ENCODE measurements at places on chromosomes 2 and 18.

DNA sequence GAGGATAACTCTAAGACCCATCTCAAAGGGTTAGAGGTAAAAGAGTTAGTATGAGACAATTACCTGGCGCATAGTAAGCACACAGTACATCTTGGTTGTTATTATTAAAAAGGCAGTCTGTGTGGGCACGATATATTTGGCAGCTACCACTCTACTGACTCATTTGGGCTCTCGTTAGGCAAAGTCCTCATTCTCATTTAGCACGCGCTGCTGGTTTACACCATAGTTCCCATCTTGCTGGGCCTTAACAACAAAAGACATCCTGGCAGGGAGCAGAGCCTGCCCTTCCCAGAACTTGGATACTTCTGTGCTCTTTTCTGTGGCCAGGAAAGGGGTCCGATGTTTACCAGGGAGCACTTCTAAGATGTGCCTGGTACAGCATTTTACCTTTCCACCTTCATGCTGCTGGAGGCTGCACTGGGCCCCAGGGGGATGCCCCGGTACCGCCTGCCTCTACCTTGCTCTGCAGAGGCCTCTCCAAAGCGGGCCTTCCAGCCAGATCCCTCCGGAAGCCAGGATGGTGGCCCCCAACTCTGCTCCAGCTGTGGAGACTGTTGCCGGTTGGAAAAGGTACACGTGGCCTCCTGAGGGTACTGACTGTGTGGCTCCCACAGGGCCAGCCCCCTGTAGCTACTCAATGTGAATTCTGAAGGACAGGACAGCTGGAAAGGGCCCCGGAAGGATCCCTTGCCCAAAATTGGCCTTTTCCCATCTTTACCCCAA is 15.0 kb downstream of the GLI2 start:
- DNase-seq, result no peak

- DNase-seq, result no peak
Measured at GRCh38 chr2:163737190-163737439, 1.3 kb upstream of the FIGN start.

DNA sequence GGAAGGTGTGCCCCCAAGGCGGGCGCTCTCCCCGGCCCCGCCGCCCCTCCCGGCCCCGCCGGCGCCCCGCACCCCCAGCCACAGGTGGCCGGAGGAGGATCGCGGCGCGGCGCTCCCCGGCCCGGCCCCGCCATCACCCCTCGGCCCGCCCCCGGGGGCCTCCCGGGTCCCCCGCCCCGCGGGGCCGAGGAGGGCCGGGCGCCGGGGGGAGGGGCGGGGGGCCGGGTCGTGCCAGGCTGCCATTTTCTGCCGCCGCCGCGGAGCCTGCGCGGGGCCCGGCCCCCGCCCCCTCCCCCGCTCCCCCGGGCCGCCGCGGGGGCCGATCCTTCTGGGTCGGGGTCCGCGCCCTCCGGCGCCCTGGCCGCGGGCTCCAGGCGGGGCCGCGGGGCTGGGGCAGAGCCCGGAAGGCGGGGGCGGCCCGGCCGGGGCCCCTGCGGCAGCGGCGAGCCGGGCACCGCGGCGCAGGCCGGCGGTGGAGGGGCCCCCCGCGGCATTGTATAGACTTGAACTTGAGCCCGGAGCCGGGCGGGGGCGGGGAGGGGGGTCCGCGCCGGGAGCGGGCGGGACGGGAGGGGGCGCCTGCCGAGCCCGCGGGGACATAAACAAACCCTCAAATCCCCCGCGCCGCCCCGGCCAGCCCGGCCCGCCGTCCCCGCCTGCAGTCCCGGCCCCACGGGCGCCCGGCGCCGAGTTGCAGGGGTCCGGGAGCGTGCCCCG is 556 bp downstream of the DNMT3A start:
- DNase-seq, result no peak

DNA sequence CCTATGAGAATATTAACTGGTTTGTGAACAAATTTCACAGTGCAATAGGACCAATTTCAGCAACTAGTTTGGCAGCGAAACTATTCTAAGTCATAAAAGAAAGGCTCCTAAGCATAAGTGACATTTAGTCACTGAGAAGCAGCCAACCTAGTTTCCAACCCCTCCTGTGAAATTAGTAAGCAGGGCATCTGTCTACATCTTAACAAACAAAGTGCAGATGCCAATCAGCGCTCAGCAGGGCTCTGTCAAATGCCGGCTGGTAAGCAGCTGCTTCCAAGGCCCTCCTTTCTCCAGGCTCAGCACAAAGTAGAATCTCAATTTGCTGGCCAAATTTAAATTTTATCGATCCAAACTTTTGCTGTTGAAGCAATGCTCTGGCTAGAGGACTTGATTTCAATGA is 124.7 kb downstream of the ICOS start:
- no peak for DNase-seq

DNA sequence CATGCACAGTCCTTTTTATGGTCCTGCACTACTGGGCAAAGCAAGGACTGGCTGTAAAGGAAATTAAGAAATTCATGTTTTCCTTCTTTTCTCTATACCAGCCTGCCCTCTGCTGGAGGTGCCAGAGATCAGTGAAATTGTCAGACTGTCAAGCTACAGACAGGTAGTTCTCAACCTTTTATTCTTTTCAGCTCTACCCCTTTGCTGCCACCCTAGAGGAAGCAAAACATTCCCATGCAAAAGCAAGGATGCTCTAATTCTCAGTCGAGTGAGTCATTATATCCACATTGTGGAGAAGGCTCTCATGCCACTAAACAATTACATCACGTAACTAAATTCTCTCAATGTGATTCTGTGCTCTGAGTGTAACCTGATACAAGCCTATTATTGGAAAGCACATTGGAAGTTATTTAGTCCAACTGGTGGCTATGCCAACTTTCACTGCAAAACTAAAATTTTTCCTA is 25.0 kb upstream of the RAPGEF4 start:
- DNase-seq, result no peak

DNA sequence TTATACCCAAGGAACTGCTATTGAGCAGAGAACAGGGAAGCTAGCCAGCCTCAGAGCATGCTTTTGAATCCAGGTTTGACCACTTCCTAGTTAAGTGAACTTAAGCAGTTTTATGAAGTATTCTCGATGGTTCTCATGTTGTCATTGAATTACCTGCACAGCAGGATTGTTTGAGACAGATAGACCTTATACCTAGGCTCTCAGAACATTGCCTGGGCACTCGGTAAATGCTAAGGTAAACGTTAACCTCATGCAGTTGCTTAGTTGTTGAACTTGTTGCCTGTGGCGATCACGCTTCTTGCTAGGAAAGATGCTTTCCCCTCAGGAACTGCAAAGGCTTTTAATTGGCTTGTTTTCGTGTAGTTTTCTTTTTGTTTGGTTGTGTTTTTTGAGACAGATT is 34.0 kb upstream of the CHMP1B start:
- no peak for DNase-seq

GRCh38 chr2:240147382-240147781 is 6.9 kb upstream of the OTOS start:
- no peak for DNase-seq

- no peak for DNase-seq
Measured at GRCh38 chr2:129062146-129062912, 743.7 kb upstream of the HS6ST1 start.

DNA sequence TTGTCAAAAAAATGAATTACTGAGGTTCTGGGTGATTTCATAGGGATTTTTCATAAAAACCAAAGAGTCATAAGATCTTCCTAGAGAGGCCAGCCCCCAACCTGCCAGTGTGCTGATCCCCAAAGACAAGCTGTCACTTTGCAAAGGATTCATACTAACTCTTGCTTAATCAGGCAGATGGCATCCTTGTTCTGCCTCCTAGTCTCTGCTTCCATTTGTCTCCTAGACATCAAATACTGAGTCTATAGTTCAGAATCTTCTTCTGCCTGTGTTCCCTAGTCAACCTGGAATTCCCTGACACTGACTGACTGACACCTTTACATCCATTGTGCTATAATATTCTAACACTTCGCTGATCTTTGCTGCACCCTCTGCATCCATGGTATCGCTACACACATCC is 84.9 kb downstream of the SLC8A1 start:
- DNase-seq, result no peak

DNA sequence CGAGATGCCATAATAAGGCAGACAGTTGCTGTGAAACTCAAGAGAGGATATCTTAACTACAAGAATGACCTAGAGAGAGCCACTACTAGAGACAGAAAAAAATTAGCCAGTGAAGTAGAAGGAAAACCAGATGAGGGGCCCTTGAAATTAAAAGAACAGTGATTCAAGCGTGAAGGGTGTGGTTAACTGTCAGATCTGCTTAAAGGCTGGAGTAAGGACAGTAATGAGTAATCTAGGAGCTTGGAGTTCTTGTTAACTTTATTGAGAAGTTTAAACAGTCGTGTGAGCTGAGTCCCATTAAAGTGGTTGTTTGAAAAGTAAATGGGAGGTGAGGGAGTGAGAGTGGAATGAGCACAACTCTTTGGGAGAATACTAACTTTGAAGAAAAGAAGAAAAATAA is 21.3 kb downstream of the PIGN start:
- DNase-seq, result no peak

DNA sequence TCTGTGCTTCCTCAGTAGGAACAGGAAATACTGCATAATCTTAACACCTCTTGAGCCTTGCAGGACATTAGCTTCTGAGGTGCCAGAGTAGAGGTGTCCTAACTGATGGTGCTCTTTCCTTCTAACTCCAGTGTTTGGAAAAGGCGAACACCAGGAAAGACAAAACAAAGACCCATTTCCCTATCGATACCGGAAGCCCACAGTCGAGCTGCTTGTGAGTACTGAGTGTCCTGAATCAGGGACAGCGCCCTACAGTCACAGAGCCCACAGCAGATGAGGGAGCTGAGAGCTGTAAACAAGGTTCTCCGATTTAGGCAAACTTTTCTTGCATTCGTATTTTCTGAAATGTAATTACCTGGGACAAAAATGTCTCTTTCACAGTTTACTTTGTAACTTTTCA is 50.7 kb downstream of the SLC14A2 start:
- DNase-seq, result no peak

DNA sequence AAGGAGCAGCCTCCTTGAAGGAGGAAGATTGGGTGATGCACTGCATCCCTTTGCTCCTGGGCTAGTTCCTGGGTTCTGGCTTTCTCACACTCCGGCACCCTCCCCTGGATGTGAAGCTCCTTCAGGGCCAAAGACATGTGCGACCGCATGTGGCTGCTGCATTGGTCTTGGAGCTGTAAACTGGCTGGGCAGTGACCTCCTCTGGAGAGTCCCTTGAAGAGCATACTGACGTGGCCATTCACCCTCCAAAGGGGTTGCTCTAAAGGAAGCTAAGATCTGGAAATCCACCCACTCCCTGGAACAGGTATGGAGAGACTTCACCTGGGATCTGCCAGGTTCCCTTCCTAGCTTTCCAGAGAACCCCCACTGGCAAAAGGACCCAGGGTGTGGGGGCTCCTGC is 62.1 kb downstream of the TMEM17 start:
- no peak for DNase-seq

DNA sequence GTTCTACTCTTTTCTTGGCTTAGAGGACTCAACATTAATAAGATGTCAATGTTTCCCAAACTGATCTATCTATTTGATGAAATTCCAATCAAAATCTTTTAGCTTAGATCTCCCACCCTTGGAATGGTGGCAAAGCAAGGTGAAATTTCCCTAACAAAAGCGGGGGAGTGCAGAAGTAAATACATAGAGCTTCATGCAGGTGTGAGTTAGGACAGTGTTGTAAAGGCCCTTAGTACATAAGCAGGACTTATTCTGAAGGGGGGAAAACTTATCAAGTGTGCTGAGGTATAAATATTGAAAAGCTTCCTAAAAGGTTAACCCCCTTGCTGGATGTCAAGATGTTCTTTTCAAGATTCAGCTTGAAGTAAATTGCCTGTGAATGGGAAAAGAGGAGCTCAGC is 608.6 kb upstream of the CELF4 start:
- no peak for DNase-seq

DNA sequence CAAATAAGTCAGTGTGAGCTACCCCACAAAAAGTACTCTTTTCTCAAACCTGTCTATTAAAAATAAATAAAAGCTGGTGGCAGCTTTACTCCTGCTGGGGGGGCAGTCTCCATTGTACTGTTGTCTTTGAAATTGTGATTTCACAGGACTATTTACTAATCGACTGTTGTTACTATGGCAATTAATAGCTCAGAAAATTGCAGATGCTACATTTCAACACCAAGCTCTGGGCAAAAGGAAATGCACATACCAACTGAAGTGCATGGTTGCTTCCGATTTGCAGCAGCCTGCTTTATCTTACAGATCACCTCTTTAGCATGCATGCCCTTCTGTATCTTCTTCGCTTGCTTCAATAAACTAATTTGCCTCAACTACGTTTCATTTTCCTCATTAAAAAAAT is 117.6 kb upstream of the DAPL1 start:
- DNase-seq, result no peak

GRCh38 chr2:95354469-95354901 is 48.0 kb upstream of the FAHD2A start:
- DNase-seq, result no peak

- no peak for DNase-seq
Measured at GRCh38 chr2:174607989-174608865, 10.6 kb upstream of the WIPF1 start.

DNA sequence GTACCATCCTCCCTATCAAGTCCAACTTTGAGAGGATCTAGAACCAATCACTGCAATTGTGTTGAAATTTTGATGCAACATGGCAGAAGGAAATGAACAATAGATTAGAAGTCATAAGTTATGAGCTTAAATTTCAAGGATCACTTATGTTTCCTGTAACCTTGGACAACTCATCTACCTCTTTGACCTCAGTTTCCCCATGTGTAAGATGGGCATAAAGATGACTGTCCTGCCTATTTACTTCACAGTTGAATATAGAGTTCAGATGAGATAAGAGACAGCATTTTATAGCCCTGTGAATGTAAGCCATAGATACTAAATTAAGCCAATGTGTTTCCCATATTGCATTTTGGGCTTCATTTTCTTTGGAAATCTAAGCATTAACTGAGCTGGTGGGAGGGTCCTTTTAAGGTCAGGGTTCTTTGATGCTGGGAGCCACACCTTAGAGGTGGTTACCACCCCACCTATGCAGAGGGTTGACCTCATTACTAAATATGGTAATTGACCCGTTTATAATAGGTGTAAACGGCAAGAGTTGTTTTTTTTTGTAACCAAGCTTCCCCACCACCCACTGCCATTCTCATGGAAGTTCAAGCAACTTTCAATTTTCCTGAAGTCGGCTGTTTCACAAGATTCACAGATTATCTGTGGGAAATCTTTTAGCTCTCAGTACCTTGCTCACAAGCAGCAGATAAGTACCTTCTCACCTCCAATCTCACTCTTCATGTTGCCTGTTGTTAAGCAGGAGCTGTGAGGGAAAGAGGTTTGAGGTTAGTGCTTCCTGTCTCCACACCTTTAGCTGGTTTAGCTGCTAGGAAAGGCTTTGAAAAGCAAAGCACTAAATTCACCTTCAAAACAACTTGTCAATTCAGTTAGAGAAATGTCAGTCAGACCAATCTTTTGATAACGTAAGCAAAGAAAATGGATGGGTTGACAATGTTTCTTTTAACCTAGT is 13.3 kb downstream of the CD28 start:
- no peak for DNase-seq

DNA sequence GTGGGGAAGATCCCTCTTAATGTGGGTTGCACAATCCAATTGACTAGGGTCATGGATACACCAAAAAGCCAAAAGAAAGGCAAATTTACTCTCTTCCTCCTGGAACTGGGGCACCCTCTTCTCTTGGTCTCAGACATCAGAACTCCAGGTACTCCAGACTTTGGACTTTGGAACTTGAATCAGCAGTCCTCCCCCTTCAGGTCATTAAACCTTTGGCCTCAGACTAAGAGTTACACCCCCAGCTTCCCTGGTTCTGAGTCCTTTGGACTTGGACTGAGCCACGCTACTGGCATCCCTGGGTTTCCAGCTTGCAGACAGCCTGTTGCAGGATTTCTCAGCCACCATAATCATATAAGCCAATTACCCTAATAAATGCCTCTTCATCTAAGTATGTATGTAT is 50.8 kb upstream of the KIF5C start:
- no peak for DNase-seq
